ENCODE measurements at places on chromosomes 6 and 20.

DNA sequence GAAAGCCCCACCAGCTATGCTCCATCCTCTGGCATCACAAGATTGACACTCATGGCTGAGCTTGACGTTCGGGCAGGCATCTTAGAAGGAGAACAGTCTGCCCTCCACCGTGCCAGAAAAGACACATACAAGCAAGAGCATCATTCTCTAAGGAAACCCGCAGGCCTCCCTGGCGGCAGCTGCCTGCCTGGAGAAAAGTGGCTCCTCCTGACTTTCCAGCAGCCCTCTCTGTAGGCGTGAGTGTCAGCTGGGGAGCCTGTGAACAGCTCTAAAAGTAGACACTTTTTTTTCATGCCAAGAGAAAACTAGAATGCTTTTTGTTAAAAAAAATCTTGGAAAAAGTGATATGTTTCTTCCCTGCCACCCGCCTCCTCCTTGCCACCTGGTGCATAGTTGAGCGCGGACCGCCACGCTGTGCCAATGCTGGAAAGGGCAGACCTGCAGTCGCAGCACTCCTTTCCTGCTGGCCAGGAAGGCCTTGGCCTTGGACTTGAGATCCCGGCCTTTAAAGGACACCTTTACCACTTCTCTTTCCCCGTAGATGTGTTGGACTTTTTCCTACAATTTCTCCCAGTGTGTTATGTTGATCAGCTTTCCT is 29.7 kb upstream of the INSM1 start:
- no peak for DNase-seq

GRCh38 chr6:88775866-88776571 is 187.4 kb downstream of the RNGTT start:
- no peak for DNase-seq

- no peak for DNase-seq
These were observed 222.0 kb upstream of the SGK1 start for GRCh38 chr6:134539865-134540323.

GRCh38 chr6:101730954-101731353 is 337.4 kb downstream of the GRIK2 start:
- no peak for DNase-seq

DNA sequence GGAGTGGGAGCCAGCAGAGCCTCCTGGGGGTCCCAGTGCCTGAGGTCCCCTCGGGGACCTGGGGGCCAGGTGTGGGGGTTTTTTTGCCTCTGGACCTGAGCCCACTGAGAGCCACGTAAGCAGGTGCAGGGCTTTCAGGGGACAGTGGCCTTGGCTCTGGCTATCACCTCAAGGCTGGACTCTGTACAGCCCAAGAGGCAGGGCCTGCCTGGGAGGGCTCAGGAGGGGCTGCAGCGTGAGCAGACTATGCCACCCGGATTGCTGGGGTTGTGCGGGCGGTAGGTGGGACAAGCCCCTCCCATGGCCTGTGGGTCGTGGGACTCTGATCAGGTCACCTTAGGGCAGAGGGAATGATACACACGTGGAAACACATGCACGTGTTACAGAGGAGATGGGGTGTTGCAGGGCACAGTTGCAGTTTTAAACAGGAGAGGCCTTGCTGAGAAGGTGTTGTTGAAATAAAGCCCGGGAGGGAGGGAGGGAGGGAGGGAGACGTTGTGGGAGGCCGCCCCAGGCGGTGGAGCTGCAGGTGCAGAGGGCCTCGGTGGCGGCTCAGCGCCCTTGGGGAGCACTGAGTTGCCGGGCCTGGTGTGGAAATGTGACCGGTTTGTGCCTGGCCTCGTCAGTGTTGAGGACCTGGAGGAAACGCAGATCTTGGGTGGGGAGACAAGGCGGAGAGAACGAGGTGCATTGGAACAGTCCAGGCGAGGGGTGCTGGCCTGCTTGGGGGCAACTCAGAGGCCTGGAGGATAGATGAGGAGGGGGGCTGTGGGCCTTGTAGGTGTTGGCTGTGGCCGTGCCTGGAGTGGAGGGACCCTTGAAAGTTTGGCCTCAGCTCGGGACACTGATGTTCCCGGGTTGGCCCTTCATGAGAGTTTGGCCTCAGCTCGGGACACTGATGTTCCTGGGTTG is 2.3 kb downstream of the TCEA2 start:
- no peak for DNase-seq

- no peak for DNase-seq
These were observed 96.1 kb upstream of the BHLHE23 start for GRCh38 chr20:63102721-63103375.

DNA sequence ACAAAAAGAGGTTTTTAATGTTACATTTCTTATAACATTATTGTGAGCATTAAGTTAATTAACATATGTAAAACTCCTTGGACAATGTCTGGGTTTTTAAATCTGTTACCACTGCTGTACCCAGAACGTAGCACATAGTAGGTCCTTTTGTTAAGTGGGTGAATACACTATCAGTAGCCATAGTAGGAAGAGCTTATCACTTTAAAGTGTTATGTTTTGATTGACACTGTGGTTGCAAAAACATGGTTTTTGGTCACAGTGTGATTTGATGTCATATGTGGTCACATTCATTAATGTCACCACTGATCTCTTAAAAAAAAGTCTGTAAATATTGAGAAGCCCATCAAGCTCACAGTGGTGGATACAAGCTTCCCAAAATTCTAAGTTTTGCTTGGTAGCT is 160.7 kb downstream of the PLCB1 start:
- no peak for DNase-seq

DNA sequence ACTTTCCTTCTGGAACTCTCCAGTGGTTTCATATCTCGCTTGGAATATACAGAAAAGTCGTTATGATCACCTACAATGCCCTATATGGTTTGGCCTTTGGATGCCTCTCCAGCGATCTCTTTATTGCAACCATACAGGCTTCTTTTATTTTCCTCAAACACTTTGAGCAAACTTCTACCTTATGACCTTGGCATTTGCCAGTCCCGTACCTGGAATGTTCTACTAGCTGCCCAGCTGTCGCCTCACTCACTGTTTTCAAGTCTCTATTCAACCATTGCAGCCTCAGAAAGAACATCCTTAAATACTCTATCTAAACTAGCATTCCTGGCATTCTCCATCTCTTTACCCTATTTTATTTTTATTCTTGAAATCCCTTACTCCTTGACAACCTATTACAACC is 50.4 kb upstream of the NEDD9 start:
- DNase-seq = no peak

DNA sequence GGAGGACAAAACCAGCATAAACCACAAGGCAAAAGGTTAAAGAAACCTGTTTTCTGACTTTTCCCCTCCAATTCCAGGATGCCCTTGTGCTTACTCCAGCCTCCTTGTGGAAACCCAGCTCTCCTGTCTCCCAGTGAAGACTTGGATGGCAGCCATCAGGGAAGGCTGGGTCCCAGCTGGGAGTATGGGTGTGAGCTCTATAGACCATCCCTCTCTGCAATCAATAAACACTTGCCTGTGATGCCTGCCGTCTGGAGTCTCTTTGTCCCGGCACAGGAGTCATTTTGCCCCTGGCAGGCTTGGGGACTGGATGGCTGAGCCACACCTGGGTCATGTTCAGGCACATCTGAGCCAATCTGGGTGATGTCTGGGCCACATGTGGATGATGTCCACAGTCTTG is 26.6 kb downstream of the BPIFB1 start:
- peak; percentile 17 for DNase-seq

GRCh38 chr20:61252601-61253263 is 671 bp downstream of the CDH4 start:
- no peak for DNase-seq

DNA sequence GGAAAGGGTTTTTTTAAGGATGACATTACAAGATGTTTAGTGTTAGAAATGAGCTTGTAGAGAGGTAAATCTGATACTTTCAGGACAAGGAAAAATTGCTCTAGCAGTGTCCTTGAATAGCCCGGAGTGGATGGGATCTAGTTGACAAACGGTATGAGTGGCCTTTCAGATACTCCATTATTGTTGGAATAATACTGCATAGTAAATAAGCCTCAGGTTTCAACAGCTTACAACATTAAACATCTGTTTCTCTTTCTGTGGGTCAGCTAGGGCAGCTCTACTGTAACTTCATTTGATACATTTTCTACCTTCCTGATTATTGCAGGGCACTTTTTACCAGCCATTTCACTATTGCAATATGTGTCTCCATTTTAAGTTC is 118.0 kb downstream of the B3GAT2 start:
- DNase-seq = no peak

GRCh38 chr6:143270026-143270425 is 180.5 kb downstream of the ADAT2 start:
- DNase-seq = no peak

- no peak for DNase-seq
These were observed 2.3 kb upstream of the HLA-DMA start for GRCh38 chr6:32954986-32955802.

DNA sequence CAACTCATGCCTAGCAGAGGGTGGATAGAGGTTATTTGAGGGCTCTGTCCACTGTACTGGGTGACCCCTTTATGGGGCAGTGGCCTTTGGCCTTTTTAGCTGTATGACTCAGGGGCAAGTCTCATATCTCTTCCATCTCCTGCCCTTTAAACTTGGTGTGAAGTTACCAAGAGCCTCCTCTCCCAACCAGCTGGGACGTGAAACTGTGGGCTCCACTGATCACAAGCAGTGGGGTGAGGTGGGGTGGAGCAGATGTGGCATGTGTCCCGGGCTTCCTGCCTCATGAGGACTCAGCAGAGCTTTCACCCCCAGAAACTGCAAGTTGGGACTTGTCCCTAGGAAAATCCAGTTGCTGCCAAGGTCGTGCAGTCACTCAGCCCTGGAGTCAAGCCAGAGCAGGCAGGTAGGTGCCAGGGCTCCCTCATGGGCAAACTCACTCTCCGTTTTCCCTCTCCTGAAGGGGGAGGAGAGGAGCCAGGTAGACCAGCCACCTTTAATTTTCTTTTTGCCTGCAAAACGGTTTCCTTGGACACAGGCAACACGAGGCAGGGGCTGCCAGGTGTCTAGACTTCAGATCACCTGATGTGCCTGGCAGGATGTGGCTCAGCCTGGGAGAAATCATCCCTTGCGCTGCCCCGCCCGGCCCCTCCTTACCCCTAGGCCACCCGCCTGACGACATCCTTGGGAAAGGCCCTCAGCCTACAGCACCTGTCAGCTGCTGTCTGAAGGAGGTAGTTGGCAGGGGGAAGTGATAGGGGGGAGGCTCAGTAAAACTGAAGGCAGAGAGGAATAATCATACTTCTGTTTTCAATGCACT is 4.0 kb downstream of the CDKN1A start:
- DNase-seq = no peak

- DNase-seq = no peak
These were observed 164.1 kb upstream of the SALL4 start for GRCh38 chr20:51966296-51966971.

DNA sequence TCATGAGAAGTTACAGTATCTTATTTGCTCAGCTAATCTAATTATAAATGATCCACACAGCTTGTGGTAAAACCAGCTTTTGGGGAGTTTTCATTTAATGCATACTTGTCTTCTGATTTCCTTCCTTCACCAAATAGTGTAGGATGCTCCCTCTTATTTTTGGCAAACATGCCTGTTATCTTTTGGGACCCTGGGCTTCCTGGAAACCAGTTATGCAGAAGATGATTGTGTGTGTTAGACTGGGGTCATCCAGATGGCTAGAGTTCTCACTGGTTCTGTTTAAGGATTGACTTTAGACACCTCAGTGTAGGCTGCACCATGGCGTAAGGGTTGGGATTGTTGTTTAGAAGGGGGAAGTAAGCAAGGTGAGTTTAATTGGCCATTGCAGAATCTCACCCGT is 61.3 kb downstream of the PTPN1 start:
- no peak for DNase-seq

GRCh38 chr6:82910820-82911219 is 154.8 kb downstream of the UBE3D start:
- no peak for DNase-seq

DNA sequence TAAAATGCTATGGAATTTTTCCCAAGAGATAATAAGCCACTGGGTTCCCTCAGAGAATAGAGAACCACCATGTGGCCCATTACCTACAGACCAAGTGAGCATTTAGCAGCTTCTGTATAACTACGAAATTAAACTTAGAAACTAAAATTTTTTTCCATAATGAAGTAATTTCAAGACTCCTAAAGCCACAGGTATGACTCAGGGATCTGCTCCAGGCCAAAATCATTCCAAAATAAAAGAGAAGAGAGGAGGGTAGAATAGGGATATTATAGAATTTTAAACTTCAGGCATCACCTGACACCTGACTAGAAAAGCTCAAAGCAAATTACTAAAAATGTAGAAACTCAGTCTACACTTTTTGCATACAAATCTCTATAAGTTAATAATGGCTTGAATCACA is 108.9 kb upstream of the DST start:
- DNase-seq = no peak

DNA sequence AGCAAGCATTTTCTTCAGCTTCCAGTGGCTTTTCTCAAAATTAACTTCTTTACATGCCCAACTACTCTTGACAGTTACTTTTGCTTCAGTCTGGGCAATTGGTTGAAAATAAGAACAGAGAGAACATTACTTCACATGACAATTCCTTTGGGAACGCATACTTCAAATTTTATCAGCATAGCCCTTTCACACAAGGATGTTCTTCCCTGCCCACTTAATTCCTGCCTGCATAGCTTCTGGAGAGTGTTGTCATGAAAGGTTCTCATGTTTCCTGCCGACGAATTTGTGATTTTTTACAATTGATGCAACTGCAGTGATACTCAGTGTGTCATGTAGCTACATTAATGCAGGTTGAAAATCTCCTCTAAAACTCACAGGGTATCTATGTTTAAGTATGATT is 22.0 kb upstream of the SNRNP48 start:
- no peak for DNase-seq

DNA sequence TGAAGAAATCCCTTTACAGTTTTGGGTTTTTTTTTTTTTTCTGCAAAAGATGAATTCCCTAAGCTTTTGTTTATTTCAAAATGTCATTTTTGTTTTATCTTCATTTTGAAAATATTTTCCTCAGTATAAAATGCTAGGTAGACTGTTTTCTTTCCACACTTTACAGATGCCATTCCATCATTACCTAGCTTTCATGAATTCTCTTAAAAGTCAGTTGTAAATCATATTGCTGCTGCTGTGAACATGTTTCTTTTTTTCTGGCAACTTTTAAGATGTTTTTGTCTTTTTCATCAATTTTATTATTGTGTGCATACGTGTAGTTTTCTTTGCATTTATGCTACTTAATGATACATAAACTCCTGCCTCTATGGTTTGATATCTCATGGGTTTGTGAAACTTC is 168.3 kb downstream of the FAXC start:
- no peak for DNase-seq

DNA sequence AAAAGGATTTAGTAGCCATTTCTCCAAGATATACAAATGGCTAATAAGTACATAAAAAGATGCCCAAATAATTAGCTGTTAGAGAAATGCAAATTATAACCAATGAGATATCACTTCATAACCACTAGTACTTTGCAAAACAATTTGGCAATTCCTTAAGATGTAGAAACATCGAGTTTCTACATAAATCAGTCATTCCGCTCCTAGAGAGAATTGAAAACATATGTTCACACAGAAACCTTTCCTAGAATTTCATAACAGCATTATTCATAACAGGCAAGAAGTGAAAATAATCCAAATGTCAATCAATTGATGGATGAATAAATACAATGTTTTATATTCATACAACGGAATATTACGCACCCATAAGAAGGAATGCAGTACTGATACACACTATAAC is 20.5 kb upstream of the NT5E start:
- DNase-seq = no peak

Measured in spinal cord (tissue), 10 donors.